ENCODE measurements at places on chromosomes 3 and 15.

DNA sequence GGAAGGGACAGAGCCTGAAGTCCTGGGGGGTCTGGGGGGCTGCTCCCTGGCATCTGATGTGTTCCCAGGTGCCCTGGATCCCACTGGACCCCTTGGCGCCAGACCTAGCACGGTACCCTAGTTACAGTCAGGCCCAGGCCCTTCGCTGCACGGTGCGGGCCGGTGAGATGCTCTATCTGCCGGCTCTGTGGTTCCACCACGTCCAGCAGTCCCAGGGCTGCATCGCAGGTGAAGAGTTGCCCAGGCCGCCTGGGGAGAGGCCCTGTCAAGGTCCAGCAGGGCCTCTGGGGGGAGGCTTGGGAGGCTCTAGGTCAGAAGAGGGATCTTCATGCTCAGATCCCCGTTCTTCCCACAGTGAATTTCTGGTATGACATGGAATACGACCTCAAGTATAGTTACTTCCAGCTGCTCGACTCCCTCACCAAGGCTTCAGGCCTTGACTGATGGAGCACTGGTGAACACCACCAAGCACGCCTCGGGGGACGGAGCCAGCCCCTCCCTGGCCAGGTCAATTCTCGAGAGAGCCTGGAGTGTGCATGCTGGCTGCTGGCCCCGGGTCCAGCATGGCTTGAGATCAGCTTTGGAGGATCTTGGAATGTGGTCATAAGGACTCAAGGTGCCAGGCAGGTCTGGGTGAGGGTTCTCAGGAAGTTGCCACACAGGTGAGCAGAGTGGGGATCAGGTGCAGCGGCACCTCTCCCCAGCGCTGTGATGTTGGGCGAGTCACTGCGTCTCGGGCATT lies 1.8 kb upstream of the PLA2G4B start:
- DNase-seq, result no peak

DNA sequence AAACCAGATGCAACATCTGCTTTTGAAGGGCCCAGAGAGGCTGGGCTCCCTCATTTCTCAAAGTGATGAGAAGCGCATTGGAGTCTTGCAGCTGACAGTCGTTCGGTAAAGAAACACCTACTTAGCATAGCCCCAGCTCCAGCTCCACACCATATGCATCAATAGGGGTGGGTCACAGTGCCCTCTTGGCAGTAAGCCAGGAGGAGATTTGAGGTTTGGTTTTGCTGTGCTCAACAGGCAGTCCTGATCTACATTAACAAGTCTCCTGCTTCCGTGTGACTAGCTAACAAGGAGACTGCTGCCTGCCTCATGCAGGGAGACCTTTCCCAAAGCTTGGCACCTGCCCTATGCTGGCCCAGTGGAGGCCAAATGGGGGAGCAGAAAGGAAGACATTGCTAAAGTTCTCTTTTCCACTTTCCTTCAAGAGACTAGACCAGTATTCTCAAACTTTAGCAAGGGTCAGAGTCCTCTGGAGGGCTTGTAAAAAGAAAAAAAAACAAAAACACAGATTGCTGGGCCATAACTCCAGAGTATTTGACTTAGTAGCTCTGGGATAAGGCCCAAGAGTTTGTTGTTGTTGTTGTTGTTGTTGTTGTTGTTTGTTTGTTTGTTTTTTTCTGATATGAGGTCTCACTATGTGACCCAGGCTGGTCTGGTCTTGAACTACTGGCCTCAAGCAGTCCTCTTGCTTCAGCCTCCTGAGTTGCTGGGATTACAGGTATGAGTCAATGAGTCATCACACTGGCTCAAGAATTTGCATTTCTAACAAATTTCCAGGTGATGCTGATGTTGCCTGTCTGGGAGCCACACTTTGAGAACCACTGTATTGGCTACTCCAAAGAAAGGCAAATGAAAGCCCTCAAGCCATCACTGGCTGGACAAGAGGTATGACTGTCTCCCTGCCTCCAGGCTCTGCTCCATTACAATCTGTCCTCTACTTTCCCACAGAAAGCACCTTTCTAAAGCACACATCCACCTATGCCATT lies 294.9 kb downstream of the RORA start:
- DNase-seq, result no peak

DNA sequence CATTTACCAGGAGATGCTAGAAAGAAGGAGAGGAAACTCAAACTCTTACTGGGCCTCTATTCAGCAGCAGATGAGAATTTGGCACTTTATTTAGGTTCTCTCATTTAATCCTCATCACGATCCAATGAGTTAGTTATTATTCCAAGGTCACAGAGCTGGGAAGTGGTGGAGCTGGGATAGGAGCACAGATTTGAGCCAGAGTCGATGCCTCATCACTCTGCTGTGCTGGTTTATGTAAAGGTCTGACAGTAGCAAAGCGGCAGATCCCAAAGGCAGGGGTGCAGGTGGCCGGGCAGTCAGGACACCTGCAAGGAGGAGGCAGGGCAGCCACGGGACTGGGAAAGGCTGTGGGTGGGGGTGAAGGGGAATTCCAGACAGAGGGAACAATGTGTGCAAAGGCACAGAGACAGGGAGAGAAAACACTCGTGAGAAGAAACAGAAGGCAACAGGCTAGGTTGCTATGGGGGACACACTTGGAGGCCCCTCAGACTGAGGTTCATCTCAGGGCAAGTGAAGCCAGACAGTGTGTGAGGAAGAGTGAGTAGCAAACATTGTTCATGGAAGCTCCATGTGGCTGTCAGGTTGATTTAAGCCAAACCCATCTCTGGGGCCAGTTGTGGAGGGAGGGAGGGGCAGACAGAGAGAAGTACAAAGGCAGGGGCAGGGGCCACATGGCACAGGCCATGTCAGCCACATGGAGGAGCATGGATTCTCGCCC lies 26.8 kb downstream of the RAB6B start:
- DNase-seq, result no peak

GRCh38 chr3:189071446-189071845 lies 100.3 kb upstream of the TPRG1 start:
- DNase-seq, result no peak

DNA sequence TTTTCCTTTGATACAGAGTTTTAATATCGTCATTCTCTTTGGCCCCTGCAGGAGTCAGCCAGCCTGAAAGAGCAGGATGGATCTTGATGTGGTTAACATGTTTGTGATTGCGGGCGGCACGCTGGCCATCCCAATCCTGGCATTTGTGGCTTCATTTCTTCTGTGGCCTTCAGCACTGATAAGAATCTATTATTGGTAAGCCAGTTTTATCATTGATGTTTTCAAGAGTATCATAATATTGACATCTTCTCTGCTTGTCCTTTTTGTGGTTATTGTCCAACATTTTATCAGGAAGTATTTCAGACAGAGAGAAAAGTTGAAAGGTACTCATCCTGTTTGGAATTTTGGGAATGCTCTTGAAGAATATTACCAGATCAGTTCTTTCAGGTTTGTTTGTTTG lies 18.9 kb downstream of the ABHD6 start:
- DNase-seq, result no peak

- DNase-seq, result no peak
These were observed 646.5 kb downstream of the NSUN3 start for GRCh38 chr3:94709249-94709902.

DNA sequence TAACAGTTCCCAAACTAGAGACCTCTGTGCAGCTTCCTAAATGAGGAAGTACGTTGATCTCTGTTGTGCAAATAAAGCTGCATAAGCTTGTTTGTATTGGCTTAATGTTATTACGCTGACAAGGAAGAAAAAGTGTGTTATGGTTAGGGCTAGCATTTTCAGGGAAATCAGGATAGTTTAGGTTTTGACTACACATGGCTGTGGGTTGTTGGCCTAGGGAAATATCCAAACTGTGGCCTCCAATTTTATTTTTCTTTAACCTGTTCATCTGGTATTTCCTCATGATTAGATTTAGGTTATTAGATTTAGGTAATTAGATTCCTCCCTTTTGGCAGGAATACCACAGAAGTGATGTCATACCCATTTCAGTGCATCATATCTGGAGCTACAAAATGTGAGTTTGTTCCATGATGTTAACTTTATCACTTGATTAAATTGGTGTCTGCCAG lies 8.7 kb upstream of the MCCC1 start:
- DNase-seq, result no peak

DNA sequence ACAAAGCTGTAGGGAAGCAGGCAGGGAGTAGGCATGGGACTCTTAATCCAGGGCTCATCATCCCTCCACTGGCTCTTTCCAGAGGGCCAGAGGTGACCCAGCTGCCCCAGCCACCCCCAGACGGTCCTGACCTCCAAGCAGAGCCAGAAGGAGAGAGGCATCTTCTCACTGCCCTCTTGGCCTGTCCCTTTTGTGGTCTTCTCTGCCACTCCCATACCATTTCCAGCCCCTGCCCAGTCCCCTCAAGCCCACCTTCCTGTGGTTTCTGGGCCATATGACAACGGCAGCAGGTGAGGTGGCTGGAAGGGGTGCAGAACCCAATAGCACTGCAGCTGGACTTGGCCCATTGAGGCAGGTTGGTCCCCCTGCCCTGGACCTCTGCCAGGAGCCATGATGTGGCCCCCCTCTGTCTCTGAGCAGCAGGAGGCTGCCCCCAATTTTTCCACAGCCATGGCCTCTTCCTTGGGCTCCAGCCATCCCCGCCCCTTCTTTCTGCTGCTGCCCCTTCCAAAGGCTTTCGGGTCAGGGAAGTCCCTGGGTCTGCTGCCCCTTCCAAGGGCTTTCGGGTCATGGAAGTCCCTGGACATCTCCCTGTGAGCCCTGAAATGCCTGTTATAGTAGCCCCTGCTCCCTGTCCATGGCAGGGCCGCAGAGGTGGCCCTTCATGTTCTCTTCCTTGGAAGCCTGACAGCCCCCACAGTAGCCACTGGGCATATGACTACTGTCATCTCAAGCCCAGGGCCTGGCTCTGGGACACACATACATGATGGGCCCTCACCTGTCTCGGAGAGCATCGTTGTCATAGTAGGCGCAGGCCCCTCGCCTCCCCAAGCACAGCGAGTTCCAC lies 39.5 kb upstream of the RAB6B start:
- no peak for DNase-seq

DNA sequence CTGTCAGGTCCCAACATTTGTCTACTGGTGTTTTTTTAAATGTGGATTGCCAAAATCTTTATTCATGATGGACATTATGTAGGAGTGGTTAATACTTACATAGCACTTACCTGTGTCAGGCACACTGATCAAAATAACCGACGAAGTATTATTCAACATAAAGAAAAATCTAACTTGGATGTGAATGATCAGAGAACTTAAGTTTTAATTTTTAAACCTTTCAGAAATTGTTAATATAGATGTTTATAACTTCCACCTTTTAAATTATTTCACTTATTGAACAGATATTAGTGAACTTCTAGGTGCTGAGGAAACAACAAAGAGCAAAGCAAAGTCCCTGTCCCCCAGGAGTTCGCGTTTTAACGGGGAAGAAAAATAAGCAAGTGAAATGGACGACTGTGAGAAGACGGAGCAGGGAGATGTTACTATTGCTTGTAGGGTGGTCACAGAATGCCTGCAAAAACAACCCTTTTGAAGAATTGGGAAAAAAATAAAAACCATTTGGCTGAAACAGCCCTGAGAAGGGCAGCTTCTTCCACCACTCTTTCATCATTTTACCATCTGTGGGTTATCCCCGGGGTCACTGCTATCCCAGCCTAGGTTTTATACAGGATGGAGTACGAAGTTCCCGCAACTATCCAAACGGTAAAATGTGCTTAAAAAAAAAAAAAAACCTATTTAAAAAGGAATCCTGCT lies 915 bp upstream of the APH1B start:
- DNase-seq, result no peak

DNA sequence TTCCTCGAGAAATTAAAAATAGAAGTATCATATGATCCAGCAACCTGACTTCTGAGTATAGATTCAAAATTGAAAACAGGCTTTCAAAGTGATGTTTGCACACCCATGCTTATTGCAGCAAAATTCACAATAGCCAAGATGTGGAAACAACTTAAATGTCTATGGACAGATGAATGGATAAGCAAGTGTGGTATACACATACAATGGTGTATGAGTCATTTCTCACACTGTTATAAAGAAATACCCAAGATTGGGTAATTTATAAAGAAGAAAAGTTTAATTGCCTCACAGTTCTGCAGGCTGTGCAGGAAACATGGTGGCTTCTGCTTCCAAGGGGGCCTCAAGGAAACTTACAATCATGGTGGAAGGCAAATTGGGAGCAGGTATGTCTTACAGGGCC lies 100.8 kb downstream of the KLF13 start:
- DNase-seq, result no peak

- no peak for DNase-seq
These were observed 92.0 kb upstream of the TRIM42 start for GRCh38 chr3:140585828-140586227.

- DNase-seq, result no peak
These were observed 78.5 kb upstream of the SMAD3 start for GRCh38 chr15:66986951-66987350.

GRCh38 chr15:101795455-101795854 lies 7.9 kb upstream of the OR4F6 start:
- no peak for DNase-seq

GRCh38 chr3:79167651-79168416 lies 600.0 kb downstream of the ROBO1 start:
- DNase-seq, result no peak

DNA sequence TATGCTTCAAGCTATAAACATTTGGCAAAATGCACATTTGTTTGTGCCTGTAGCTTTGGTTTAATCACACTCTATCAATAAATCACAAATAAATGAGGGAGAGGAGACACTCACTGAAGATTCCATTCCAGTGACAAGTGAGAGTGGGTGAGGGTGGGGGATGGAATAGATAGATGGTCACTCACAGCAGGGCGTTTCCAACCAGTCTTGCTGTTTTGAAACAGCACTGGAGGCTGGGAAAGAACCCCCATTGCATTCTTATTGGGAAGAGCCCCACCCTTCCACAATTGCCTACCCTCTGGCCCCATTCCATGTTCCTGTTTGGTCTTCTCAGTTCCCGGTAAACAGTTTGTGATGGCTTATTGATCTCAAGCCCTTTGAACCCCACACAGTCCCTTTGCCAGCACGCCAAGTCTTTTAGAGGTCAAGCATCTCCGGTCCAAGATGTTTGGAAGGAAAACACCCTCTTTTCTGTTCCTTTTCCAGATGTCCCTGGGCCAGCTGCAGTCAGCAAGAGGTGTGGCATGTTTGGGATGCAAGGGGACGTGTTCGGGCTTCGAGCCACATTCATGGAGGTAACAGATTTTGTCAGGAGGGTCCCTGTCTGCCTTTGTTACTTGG lies 30.7 kb downstream of the LMCD1 start:
- no peak for DNase-seq

DNA sequence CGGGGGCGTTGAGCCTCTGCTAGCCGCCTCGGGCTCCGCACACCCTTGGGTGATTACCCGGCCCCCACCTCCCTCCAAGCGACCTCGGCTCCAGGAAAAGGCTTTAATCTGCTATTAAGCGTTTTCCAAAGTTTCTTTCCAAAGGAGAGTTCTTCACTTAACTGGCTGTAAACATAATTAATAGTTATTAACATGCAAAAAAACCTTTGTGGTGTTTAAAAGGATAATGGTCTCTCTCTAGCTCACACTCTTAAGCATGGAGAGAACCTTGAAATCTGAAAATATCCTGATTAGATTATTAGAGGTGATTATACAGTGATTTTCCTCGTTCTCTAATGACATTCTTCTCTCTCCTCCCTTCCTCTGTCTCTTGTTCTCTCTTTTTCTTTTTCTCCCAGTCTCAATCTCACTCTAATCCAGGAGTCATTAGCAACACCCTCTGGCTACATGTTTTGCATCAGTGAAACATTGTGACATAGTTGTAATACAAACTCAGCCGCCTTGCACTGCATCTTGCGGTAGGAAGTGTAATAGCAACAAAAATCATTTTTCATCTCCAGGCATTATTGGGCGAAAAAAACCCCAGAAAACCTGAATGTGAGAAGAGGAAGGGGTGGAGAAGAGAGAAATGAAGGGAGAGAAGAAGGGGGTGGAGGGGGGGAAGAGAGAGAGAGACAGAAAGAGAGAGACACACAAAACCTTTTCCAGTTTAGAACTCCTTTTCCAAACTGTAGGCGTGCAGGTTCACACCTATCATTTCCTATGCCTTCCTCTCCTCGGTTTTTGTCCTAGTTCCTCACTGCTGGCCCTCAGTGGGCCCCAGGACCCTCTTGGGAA lies 24.4 kb downstream of the NR2F2 start:
- no peak for DNase-seq
